ENCODE measurements at places on chromosomes 16 and 17.
A peak's percentile ranks its signal among the peaks of the same experiment; 100 is the strongest.

- peak; percentile 39 for DNase-seq
Observed at GRCh38 chr16:13919330-13919682, 648 bp upstream of the ERCC4 start.

- no peak for DNase-seq
Observed at GRCh38 chr16:450785-451512, 25.5 kb downstream of the RAB11FIP3 start.

GRCh38 chr16:75860326-75861053, 134.2 kb upstream of the CPHXL start:
- DNase-seq: no peak

- peak; percentile 16 for DNase-seq
Observed at GRCh38 chr16:27640277-27640600, 90.3 kb downstream of the KATNIP start.

GRCh38 chr17:63854709-63855108, 12.2 kb upstream of the SMARCD2 start:
- DNase-seq: no peak

DNA sequence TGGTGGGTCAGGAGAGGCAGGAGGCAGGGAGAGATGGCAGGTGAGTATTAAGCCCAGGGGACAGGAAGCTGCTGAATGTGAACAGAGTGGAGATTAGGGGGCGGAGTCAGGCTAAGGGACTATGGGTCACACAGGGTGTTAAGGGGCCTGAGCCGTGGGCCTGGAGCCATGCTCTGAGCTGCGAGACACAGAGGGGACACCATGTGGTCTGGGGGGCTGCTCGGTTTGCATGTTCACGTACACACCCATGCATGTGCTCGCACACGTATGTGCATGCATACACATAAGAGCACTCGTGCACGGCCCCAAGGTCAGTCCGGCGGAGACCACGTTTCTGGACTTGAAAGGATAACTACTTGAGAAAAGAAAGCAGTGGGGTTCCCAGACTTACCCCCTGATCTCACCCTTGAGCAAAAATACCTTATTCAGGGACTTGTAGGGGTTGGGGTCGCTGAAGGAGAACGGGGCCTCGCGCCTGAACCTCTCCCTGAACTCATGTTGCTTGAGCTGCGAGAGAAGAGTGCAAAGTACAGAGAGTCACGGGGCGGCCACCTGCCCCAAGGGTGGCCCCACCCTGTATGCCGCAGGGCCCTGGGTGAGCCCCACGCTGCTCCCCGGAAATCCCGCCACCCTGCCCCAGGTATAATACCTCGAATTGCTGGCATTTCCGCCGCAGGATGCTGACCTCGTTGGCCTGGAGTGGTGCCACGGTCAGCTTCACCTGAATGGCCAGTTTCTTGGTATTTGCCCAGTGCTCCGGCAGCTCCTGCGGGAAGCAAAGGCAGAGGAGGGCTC, 50.8 kb downstream of the DNAH17 start:
- DNase-seq: no peak

- no peak for DNase-seq
Observed at GRCh38 chr16:82639666-82640336, 13.0 kb downstream of the CDH13 start.

DNA sequence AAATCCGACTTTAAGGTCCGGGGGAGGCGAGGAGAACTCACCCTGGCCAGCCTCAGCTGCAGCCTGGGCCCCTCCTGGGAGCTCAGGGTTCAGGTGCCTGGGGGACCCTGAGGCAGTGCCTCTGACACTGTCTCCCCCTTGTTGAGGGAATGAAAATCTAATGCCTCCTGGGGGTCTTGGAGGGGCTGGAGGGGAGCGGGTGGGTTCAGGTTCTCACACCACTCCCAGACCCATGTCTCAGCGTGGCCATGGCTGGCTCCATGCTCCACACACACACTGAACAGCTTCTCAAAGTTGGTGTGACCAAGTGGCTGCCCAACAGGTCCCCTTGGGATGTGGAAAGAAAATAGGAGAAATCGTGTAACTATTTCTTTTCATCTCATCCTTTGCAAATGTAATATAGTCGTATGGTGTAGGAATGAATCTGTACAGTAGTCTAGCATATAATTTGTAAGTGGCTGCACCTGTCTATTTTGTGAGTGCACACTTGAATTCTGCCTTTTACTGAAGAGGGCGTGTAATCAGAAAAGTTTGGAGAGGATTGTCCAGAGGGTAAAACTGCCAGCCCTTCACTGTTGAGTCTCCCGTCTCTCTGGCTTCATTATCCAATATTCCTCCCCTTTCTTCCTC, 788 bp upstream of the PRCD start:
- DNase-seq: no peak

DNA sequence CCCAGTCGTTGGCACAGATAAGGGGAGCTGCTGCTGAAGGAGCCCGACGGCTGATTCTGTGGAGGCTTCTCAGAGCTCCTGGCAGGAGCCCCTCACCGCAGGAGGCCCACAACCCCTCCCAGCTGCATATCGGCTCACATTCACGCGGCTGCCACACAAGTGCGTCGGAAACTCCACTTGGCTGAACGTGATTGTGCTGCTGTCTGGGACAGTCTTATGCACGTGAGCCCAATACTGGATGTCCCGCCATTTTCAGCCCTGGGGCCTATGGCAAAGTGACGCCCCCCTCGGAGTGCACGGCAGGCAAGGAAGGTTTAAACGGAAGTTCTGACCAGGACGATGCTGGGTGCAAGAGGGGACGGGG, 8.7 kb upstream of the PITPNA start:
- DNase-seq: no peak

DNA sequence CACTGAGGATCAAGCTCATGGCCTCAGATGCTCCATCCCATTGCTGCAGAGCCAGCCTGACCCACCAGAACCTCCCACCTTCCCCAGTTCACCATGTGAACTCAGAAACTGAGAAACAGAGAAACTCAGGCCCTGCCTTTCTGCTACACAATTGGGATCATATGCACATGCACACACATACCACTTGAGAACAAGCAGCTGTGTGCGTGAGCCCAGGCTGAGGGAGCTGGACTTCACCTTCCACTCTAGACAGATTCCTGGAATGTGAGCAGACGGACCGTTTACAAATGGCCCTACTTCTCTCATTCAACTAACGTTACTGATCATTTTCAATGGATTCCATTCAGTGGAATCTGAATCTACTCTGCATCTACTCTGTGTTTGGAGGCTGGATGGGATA, 1.7 kb upstream of the SPEM2 start:
- no peak for DNase-seq

GRCh38 chr17:7034955-7035590, 742 bp upstream of the SLC16A13 start:
- DNase-seq: no peak

DNA sequence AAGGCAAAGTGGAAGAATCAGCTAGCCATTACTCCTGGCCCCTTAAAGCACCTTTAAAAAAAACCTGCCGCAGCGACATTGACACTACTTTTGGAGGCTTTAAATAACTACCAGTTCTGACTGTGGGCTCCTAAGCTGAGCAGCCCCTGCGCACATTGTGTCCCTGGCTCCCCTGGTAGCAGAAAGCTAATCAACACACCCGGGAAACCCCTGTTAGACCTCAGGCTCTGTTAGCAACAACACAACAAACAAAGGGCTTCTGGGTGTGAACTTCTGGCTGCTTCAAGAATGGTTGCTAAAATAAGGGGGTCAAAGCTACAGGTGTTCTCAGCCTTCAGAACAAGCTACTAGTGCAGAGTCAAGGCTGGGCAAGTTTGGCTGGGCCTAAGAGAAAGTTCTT, 83.6 kb downstream of the TMEM100 start:
- no peak for DNase-seq

GRCh38 chr17:57256708-57257112, 387 bp downstream of the MSI2 start:
- DNase-seq: no peak

DNA sequence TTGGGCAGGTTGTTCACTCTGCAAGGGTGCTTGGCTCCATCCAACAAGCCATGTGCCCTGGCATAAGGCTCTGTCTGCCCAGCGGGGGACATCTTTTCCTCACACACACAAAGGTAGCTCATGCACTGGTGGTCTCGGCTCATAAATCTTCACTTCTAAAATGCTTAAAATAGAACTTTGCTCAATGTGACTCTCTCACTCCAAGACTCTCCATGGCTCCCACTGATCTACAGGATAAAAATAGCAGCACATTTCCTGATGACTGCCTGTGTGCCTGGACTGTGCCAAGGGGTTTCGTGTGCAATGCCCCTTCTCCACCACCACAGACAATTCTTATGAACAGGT, 15.1 kb upstream of the CIBAR2 start:
- no peak for DNase-seq

DNA sequence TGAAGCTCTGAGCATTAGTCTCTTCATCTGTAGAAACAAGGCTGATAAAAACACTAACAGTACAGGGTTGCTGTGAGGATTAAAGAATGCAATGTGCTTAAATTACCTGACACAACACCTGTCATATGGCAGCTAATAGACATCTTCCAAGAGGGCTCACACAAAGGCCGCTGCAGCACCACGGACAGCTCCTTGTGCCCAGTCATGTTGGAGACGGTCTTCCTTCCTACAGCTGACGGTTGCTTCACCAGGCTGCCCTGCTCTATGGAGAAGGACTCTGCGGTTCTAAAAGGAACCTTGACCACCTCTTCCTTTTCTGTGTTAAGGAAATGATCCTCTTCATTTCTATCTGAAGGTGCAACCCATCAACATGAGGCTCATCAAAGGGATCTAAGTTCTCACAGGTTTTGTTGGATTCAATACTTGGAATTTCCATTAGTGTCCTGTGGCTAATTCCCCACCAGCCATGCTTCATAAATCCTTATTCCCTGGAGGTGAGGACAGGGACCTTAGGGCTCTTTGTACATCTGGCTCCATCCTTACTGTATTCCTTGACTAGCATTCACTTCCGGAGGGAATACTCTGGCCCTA, 138.9 kb upstream of the CES5A start:
- no peak for DNase-seq

- no peak for DNase-seq
Observed at GRCh38 chr16:1779741-1780676, 2.4 kb downstream of the SPSB3 start.

GRCh38 chr16:17340804-17341203, 130.0 kb downstream of the XYLT1 start:
- DNase-seq: no peak

- no peak for DNase-seq
Observed at GRCh38 chr17:27442702-27443101, 13.5 kb upstream of the KSR1 start.

- DNase-seq: peak; percentile 25
Observed at GRCh38 chr17:4362141-4362540, 4.3 kb downstream of the UBE2G1 start.

GRCh38 chr16:2365397-2366294, 25.1 kb upstream of the ABCA3 start:
- no peak for DNase-seq

DNA sequence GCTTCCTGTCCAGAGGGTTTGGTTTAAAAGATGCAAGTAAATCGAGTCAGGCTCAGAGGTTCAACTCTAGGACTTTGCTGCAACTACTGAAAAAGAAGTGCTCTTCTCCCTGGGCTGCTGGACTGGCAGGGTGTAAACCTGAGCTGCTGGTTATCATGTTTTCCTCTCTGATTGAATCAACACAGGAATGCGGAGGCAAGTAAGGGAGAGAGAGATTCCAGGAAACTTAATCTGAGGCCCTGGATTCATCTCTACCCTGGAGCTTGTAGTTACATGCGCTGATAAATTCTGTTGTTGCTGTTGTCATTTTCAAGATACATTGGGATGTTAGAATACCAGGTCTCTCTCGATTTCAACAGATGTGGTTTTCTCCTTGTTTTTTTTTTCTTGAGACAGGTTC, 8.2 kb upstream of the HS3ST3A1 start:
- no peak for DNase-seq

DNA sequence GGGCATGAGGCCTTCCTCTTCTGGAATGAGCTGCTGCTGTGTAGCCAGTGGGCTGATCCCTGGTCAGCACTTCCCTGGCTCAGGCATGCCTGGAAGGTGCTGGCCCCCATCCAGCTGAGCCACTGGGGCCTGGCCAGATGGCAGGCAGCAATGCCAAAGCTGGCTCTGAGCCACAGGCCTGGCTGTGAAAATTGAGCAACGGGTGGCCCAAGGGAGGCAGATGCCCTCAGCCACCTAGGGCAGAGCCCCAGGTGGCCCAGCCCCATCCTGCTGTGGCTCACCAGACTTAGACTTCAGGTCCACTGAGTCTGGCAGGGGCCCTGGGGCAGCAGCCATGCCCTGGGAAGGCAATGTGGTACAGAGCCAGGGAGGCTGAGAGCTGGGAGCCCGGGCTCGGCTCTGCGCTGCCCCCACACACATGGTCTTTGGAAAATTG, 8.5 kb upstream of the CRHR1 start:
- DNase-seq: no peak

GRCh38 chr17:9670596-9670995, 25.3 kb downstream of the USP43 start:
- no peak for DNase-seq

GRCh38 chr17:22278302-22279275, 586.3 kb downstream of the KCNJ18 start:
- DNase-seq: no peak

DNA sequence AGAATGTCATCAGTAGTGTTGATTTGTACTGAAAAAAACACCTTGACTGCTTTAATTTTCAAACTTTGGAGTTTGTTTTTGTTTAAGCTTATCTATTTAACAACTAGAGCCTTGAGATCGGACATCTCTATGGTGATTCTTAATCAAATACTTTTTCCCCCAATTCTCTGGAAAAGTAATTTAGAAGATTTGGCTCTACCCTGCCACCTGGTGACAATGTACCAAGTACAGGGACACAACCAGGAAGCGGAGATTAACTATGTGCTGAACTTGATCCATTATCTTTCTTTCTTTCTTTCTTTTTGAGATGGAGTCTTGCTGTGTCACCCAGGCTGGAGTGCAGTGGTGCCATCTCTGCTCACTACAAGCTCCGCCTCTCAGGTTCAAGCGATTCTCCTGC, 30.8 kb downstream of the USP43 start:
- DNase-seq: no peak

DNA sequence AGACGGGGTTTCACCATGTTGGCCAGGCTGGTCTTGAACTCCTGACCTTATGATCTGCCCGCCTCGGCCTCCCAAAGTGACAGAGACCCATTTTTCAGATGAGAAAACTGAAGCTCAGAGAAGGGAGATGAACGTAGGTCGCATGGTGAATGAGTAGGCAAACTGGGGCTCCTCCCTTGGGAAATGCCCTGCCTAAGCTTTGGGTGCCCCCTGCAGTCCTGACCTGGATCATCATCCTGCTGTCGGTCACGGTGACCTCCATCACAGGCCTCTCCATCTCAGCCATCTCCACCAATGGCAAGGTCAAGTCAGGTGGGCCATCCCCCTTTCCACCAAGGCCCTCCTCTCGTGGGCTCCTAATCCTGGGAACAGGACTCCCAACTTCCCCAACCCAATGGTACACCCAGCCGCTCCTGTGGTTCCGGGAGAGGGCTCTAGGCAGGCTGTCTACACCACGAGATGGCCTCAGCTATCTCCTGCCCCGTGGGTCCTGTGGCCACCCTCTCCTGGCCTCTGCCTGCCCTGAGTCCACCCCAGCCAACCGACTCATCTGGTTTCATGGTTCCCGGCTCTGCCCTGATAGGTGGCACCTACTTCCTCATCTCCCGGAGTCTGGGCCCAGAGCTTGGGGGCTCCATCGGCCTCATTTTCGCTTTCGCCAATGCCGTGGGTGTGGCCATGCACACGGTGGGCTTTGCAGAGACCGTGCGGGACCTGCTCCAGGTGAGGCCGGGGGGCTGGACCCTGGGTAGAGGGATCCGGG, 4.7 kb downstream of the SLC12A3 start:
- no peak for DNase-seq
